ENCODE measurements at places on chromosomes 4 and X. TPM values are rescaled to one million over a fixed set of nuclear protein-coding genes. Genes with fewer than 3 reads are reported as not detected.

Gene PPEF2
- not detected for total RNA-seq

Gene CT47A7
- not detected for total RNA-seq

Gene NAT8L
- 2.0 TPM for total RNA-seq

Gene QRFPR
- 0.51 TPM for total RNA-seq

Gene SPINK2
- total RNA-seq: 4.4 TPM

Gene BEX1
- 9.1 TPM for total RNA-seq

DNA sequence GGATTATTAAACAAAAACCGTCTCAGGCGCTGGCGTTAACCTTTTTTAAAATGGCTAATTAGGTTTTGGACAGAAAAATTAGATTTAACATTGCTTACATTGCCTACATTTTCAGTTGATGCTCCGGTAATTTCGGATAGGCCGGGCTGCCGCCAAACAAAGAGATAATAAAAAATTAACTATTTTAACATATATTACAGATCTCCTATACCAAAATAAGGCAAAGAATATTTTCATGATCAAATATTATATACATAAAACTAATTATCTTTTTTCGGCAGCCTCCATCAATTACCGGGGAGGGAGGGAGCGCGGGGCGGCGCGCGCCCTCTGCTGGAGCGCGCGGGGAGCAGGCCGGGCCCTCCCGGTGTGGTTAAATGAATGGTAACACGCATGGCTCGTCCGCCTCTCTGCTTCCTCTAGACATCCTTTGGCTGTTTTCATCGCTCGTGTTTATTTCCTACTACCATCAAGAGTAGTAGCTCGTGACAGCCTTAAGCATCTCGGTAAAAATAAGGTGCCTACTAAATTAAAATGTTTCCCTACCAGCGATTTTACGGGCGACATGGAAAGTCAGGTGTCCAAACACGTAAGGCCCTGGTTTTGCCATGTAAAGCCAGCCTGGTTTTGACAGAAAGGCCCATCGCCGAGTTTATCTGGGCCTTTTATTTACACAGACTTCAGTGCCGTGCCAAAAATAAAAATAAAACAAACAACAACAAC lies 52.4 kb upstream of the TMEM33 start:
- DNase-seq: no peak

Measured in epithelial cell of proximal tubule (primary cell).